NCI-H446 (cell line): ENCODE measurements at places on chromosomes 5 and 9.

- DNase-seq = no peak
Observed at GRCh38 chr5:67164856-67165525, 31.6 kb downstream of the CD180 start.

DNA sequence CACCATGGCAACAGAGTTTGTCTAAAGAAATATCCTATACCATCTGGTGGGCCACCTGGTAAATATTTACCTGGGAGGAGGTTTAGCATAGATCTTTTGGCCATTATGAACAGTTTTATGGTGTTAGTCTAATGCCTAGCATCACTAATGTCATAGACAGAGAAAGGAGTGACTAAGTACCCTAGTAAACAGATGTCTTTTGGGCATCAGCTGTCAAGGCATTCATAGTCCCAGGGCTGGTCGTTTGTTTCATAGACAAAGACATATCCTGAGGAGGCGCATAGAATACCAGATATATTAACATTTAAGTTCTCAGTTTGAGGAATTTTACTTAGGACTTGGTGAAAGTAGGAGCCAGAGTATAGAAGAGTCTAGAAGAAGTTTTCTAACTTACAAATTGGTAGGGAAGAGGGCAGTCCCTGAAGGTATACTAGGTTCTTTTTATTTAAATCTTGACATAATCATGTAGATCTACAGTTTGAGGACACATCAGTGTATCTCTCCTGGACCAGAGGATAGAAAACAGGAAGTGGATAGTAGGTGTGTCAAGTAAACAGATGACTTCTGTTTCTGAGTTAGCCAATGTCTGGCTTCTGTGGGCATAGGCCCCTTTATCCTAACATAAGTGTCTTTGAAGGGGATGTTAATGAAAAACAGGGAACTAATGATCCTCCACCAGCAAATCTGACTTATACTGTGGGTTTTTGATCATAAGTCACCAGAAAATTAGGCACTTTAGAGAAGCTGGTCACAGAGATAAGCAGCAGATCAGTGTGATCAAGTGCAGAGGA is 105.0 kb upstream of the PRSS3 start:
- no peak for DNase-seq

- DNase-seq = no peak
Observed at GRCh38 chr5:143220748-143221251, 182.7 kb downstream of the NR3C1 start.

GRCh38 chr9:18379073-18379811 is 94.7 kb upstream of the ADAMTSL1 start:
- DNase-seq = no peak

DNA sequence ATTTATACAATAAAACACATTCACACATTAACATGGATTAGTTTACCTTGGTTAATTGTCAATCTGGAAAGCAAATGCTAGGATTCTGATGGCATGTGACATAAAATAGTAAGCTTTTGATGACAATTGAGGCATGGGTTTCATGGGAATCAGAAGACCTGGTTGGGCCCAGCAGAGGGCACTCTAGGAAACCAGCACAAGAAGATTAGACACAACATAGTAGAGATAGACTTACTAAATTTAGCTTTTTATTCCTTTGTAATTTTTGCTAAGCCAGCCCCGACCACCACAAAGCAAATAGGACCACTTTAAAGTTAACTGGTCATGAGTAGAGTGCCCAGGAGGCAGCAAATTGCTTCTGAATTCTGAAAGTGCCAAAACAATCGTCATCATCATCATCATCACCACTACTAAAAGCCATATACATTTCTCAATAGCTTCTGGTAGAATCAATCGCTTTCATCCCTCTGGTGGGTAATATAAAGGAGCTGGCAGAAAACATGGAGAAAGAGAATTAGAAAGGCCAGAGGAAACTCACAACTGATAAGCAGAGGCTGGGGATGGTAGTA is 163.2 kb downstream of the ARRDC3 start:
- DNase-seq = no peak

DNA sequence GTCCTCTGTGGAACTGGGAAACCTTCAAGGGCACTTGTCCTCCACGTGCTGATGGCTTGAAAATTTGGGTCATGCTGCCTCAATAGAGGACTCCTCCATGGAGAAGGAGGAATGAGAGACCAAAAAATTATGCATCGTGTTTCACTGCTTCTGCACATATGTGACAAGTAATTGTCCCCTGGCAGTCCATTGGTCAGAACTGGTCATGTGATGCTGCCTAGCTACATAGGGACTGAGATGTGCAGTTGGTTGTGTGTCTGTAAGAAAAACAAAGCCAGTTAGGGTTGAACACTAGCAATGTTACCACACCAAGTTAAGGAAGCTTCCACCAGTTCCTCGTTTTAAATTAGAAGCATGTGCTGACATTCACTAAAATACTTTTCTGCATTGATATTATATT is 201.9 kb upstream of the ANKH start:
- no peak for DNase-seq

GRCh38 chr9:135216236-135216635 is 128.8 kb downstream of the OLFM1 start:
- DNase-seq = no peak

GRCh38 chr5:31982621-31983020 is 191.5 kb downstream of the GOLPH3 start:
- DNase-seq = no peak

GRCh38 chr5:179331591-179332375 is 13.5 kb downstream of the ADAMTS2 start:
- DNase-seq = no peak
